ENCODE measurements at places on chromosomes 11 and 22.

GRCh38 chr11:119650251-119650650 is 78.7 kb downstream of the NECTIN1 start:
- DNase-seq, result no peak

DNA sequence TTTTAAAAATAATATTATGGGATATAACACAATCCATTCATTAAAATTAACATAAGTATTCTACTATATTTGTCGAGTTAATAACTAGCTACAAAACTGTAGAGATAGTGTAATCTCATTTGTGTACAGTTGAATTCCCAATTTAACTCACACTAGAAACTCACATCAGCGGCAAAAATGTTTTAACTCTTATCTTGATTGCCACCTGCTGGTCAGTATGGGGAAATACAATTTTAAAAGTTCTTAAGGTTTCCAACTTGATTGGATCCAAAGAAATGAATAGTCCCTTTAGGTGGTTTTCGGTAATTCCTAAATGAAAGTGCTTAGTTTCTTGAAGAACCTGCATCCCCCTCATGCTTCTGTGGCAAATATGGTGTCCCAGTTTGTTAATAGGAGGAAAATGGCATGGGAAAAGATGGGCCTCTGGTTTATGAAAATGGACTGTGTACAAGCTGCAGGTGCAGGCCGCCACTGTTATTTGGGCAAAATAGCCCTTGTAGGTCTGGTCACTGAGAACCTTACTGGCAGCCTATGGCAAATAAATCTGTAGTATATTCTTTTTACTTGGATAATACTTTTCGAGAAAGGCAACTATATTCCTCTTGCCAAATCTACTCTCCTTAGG is 33.7 kb upstream of the SLC17A6 start:
- peak; percentile 7 for DNase-seq

DNA sequence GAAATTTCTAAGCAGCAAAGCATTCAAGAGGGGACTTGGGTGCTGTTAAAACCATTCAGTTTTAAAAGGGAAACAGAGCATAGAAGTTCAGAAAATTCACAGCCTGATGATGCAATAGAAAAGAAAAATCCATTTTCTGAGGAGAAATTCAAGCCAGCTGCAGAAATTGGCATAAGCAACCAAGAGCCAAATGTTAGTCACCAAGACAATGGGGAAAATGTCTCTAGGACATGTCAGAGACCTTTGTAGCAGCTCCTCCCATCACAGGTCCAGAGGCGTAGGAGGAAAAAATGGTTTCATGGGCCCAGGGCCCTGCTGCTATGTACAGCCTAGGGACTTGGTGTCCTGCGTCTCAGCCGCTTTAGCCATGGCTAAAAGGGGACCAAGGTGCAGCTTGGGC is 5.5 kb upstream of the IRAG1 start:
- no peak for DNase-seq

DNA sequence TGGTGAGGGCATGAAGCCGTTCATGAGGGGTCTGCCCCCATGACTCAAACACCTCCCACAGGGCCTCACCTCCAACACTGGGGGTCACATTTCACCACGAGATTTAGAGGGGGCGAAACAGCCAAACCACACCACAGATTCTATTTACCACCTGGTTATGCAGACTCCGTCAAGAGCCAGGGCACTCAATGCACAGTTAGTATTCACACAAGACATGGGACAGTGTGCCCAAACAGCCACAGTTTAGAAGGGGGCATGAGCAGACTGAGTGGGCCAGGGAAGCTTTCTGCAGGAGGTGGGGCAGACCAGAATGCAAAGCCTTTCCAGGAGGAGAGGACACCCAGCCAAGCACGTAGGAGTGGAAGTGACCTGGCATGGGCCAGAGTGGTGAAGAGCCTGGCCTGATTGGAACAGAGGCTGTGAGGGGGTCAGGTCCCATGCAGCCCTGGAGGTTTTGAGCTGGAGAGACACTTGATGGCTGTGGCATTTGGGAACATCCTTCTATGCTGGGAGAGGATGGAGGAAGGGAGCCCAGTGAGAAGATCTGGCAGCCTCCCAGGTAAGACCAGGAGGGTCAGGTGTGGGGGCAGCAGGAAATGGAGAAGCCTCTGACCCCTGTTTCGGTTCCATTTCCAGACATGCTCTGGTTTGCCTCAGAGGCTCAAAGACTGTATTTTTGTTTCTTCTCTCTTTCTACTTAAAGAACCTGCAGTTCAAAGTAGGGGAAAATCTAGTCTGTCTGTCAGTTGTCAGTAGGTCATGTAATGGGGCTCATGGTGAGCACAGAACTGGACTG is 199.1 kb upstream of the NCAM1 start:
- DNase-seq, result no peak

DNA sequence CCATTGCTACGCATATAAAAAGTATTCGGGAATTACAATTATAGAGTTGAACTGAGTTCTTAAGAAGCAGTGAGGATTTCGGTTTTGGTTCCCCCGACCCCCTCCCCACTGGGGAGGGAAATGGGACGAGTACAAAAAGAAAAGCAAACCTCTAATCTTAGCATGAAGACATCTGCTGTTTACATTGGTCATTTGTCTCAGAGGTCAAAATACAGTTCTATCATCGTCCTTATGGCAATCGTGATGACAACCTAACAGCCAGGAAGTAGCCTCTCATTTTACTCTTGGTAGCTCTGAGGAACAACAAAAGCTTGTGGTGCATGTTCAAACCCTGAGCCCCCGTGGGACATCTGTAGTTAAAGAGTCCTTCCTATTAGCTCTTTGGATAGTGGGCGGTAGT is 3.2 kb upstream of the PRSS23 start:
- DNase-seq, result no peak

GRCh38 chr11:67558084-67558772 is 25.4 kb upstream of the GSTP1 start:
- DNase-seq, result no peak

DNA sequence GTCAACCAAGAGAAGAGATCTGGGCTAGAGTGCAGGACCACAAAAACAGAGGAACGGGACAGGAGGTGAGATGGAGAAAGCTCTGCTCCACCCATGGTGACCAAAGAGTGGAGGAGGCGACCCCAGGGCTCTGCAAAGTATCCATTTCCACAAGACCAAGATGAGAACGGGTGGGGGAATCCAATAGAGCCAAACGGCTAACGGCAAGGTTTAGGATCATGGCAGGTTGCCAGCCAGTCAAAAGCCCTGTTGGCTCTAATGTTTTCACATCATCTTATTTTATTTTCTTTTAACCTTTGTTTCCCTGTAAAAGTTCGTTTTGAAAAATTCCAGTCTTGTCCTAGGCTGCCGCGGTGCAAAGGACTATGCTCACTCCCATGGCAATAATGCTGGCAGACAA is 52.1 kb upstream of the CHST1 start:
- no peak for DNase-seq

DNA sequence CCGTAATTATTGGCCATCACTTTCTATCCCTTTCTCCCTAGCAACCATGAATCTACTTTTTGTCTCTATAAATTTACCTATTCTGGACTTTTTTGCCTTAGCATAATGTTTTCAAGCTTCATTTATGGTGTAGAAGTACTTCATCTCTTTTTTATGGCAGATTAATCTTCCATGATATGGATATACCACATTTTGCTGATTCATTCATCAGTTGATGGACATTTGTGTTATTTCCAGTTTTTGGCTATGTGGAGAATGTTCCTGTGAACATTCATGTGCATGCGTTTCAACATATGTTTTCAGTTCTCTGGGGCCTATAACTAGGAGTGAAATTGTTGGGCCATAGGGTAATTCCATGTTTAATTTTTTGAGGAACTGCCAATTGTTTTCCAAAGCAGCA is 12.8 kb downstream of the CAPN1 start:
- DNase-seq, result no peak

DNA sequence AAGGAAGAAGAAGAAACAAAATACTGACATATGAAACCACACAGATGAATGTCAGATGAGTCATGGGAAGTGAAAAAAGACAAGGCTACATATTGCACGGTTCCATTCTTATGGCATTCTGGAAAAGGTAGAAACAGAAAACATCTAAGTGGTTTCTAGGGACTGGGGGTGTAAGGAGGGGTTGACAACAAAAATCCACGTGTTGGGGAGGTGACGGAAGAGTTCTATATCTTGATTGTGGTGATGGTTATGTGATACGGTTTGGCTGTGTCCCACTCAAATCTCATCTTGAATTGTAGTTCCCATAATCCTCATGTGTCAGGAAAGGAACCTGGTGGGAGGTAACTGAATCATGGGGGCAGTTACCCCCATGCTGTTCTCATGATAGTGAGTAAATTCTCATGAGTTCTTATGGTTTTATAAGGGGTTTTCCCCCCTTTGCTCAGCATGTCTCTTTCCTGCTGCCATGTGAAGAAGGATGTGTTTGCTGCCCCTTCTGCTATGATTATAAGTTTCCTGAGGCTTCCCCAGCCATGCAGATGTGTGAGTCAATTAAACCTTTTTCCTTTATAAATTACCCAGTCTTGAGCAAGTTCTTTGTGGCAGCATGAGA is 6.4 kb upstream of the ARFGAP3 start:
- no peak for DNase-seq

DNA sequence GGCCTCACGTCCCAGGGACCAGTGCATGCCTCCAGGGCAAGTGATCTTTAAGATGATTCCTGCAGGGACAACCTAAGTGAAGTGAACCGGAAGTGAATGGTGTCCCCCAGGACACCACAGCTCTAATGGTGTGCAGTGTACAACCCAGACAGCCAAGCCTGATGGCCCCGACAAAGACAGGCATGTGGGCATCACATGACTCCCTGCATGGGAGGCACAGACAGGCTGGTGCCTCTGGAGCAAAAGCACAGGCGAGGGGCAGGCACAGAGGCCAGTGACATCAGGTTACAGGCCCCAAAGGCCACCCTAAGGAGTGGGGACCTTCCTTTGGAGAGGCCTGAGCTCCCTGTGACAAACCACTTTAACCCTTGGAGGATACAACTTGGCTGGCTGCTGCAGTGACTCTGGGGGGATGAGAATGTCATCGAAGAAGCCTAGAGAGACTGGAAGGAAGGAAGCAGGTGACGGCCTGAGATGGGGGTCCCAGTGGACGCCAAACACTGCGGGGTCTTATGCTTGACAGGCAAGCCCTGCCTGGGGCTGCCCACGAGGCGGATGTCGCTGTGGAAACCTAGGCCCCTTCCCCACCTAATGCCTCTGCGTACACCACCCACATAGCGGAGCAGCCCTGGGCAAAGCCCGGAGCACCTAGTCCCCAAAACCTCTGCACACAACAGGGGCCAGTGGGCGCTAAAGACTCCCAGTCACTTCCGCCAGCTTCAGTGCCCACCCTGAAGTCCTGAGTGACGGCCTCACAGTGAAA is 12.4 kb downstream of the POLR3H start:
- DNase-seq, result no peak

- no peak for DNase-seq
These were observed 7.0 kb upstream of the FCHSD2 start for GRCh38 chr11:73149105-73149504.

DNA sequence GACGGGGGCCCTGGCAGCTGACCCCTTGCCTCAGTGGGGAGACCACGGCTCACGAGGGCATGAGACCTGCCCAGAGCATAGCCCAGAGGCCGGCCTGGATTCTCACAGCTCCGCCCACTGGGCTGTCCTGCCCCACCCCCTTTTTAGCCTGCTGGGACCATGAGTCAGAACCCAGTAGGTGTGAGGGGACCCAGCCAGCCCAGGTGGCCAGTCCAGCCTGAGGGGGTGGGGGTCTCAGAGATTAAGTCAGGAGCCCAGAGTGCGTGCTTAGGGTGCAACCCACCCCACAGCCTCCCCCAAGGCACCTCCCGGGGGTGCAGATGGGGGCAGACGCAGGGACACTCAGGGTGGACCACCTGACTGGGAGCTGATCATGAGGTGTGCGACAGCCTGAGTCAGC is 40.1 kb upstream of the PPARA start:
- DNase-seq, result no peak

- DNase-seq, result no peak
These were observed 1.3 kb downstream of the TP53I11 start for GRCh38 chr11:44949160-44950030.

DNA sequence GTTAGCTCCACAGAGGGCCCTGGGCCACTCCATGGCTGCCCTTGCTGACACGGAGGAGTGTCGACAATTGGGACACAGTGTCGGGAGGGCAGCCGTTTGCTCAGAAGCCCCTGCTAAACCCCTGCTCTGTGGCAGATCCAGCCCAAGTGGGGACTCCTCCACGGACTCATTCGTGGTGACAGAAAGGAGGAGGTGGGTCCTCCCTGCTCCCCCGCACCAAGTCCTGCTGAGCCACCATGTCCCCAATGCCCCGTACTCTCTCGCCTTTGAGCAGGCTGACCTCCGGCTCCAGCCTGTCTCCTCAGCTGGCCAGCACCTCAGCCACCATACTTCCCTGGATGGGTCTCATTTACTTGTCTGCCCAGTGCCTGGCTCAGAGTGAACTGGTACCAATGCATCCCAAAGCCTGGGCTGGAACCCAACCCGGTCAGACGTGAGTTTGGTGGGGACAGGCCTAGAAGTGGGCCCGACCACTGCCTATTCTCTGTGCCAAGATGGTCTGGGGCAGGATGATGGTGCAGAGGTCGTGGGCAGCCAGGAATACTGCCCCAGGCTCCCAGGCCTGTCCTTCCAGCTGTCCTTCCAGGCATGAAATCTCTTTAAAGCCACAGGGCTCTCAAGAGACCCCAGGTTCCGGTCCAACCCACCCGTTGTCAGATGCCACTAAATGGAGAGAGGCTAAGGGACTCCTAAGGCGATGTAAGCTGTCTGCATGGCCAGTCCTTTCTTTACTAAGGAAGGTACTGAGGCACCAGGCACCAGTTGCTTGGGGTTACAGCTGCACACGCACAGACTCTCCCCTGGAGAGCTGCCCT is 4.3 kb downstream of the CBX6 start:
- DNase-seq, result no peak

DNA sequence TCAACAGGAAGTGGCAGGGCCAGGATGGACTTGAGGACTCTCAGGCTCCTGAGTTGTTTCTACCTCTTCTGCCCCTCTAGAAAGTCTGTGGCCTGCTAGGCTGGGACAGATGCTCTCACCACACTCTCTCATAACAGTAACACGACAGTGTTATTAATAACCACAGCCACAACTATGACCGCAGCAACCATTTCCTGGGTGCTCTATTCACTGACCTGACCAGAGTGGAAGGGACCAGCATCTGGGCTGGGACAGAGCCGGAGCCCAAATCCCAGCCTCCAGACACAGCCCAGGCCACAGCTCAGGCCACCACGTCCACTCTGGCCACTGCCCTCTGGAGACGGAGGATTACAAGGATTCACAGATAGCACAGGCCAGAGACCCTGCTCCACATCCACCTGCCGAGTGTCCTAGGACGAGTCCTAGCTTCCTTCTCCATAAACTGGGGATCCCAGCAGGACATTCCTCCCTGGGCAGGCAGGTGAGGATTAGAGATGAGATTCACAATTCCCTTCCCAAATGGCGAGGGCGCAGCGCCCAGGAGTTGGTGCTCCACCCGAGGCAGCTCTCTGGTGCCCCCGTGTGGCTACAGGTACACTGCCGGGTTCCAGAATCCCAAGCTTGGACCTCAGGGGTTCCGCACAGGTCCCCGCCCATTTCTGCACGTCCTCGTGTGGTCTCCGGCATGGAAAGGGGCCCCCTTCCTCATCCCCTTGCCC is 7.1 kb downstream of the PNPLA5 start:
- peak; percentile 20 for DNase-seq
